ENCODE measurements at places on chromosomes 11 and 22.
A peak's percentile ranks its signal among the peaks of the same experiment; 100 is the strongest.

- no peak for DNase-seq
These were observed 3.1 kb downstream of the PIM3 start for GRCh38 chr22:49963647-49964026.

- DNase-seq: no peak
These were observed 15.1 kb downstream of the SYNGR1 start for GRCh38 chr22:39364714-39365491.

- DNase-seq: no peak
These were observed 131.6 kb downstream of the MAML2 start for GRCh38 chr11:96211436-96211835.

DNA sequence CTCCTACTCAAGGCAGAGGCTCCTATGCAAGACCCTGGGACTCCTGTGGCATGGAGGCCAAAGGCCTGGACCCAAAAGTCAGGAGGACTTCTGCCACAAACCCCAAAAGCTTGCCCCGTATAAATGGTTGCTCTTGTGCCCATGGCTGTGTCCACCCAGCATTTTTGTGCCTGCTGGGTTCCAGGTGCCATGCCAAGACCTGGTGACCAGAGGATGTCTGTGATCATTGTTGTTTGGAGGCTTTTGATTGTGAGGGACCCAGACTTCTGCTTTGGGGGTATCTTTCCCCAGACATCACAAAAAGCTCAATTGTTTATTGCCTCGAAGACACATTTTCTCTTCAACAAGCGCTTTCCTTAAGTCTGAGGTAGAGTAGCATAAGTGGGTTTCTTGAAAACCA, 35.1 kb downstream of the C22orf31 start:
- DNase-seq: no peak

DNA sequence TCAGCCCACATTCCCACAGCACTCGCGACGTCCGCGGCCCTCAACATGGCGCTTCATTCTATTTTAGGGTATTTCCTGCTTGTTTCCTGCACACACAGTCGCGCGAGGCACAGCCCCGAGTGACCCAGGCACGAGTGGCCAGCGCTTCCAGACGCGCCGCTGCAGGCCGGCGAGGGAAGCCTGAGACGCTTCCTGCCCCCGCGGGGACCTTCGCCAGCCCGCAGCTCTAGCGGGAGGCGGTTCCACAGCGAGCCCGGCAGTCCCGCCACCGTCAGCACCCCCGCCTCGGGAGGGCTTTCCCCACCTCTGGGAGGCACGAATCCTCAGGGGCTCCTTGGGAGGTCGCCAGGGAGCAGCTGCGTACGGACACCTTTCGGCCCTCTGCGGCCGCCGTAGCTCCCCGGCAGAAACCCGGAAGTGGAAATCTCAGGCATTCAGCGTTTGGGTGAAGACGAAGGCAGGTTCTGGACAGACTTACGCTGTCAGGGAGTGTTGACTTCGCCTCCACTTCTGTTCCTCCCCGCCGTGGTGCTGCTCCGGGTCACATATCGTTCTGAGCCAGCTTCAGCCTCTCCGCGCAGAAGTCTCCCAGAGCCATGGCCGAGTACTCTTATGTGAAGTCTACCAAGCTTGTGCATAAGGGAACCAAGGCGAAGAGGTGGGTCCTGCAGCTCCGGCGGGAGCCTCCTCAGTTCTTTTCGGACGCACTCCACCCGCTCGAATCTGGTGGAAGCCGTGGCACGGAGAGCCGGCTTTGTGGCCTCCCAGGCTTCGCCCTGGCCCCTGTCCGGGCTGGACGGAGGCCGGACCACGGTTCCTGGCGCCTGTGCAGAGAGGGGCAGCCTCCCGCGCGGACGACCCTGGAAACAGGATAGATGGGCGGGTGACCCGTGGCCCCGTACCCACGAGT, 2925.9 kb upstream of the OR11H1 start:
- no peak for DNase-seq

GRCh38 chr11:47001781-47002181, 65.2 kb downstream of the CSTPP1 start:
- no peak for DNase-seq

DNA sequence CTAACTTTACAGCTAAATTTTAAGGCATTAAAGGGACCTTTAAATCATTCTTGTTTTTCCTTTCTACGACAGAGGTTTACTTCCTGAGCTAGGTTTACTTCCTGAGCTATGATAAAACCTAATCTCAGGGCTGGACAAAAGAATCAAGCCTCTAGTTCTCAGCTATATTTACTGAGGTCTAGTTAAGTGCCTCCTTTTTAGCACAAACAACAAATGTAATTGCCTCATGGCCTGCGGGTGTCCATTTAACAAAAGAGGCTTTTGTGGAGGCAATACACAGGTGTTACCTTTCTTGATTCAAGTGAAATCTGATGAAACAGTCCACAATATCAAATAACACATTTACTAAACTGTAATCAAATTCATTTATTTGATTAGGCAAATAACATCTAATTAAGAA, 67.3 kb downstream of the IMMP1L start:
- DNase-seq: no peak

DNA sequence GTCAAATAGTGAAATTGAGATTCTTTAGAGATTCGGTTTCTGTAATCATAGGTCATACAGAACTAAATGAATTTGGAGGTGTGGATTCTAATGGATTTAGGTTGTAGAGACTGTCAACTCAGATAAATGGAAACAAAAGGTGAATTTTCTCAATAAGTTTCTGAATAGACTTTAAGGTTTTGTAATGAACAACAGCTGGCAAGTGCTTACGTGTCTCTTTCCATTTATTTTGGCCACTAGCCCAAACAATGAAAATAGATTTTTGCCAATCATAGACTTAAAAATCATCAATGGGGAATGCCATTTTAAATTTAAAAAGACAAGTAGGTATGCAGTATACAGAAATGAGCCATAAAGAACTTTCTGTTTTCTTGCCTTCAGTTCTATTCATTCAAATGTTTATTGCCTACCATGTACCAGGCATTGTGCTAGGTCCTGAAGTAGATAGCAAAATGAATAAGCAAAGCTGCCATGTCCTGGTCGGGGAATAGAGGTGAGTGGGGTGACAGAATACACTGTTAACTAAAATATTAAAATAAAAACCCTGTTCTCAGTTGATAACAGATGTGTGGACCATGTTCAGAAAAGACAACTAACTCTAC, 16.9 kb upstream of the TMEM135 start:
- DNase-seq: no peak

DNA sequence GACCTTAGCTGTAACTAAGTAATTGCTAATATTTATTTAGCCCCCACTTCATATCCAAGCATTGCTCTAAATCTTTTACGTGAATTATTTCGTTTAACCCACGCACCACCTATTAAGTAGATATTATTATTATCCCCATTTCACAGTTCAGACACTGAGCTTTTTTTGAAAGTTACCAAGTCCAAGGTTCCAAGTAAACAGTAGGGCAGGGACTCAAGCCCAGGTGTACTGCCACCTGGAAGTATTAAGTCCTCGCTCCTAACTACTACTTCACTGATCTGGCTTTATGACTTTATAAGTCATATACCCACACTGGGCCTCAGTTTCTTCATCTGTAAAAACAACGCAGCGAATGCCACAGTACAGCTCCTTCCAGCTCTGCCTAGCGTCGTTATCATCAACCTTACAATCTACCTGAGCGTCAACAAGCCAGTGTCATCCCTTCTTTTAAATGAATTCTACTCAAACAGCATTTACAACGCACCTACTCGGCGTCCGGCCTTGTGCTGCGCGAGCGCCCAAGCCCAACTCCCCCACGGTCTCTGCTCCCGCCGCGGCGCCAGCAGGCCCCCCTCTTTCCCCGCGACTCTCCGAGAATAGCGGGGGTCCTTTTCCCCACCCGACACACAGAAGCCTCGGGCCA, 624 bp downstream of the TMEM41B start:
- DNase-seq: peak; percentile 4

- DNase-seq: no peak
These were observed 203.1 kb upstream of the CADM1 start for GRCh38 chr11:115707180-115707905.

GRCh38 chr11:66651016-66651415, 12.5 kb downstream of the RBM4 start:
- DNase-seq: no peak

DNA sequence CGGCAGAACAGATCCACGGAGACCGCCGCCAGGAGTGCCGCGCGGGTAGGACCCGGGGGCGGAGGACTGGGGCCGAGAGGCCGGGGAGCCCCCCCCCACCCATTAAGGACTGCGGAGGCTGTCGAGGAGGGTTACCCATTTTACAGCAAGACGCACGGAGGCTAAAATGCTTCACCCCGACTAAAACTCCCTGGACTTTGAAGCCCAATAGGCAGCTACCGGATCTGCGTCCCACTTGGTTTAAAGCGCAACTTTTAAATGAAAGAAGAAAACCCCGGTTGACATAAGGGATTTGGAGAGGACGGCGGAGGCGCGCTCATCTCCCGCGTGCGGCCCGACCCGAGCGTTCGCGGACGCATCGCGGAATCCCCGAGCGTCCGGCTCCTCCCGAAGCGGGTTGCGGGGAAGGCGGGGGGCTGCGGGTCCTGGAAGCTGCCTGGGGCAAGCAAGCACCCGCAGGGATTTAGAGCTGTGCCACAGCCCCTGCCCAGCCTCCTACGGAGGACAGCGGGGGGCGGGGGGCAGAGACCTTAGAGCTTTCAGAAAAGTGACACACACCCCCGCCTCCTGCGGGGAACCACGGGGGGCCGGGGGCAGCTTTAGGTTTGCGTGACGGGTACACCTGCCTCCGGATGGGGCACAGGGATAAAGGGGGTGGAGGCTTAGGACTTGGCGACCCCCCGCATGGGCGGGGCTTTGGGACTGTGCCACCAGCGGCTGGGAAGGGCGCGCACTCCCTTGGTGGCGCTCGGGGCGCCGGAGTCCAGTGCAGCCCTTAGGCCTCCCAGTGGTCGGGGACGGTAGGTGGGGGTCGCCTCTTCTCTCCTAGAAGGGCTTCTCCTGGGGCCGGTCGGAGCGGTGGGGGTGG, 760 bp upstream of the CELSR1 start:
- DNase-seq: no peak

- no peak for DNase-seq
These were observed 96.5 kb downstream of the NXPE2 start for GRCh38 chr11:114774599-114775361.

- no peak for DNase-seq
These were observed 44.8 kb upstream of the ANO3 start for GRCh38 chr11:26287067-26287518.

DNA sequence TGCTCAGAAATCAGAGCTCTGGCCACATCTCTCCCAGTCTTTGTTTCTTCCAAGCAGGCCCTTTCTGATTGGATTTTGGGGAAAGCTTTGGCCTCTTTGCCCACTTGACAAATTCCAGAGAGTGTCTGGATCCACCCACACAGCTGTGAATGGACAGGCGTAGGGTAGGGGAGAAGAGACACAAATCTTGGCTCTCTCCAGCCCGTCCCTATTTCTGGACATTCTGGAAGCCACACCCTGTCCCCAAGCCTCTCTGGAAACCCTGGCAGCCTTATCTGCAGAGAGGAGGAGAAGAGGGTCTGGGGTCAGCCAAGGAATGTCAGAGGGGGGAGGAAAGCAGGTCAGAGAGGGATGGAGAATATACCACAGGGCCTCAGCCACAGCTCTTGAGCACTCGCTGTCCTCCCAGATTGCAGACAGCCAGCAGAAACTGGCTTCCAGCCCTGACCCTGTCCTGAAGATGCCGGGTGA, 59.5 kb upstream of the WNT11 start:
- no peak for DNase-seq

DNA sequence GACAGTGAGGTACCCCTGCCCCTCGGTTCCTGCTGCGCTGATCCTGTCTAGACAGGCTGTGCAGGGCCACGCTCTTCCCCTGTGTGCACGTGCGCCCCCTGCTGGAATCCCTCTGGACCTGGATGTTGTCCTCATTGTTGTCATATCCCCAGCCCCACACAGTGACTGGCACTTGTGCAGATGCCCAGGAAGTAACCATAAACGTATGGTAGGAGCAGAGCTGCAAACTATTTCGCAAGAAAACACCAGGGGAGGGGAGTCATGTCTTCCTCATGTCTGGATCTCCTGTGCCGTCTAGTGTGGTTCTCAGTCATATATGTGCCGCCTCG, 114.7 kb downstream of the CRYBB2 start:
- no peak for DNase-seq

- no peak for DNase-seq
These were observed 147.2 kb downstream of the TRPC6 start for GRCh38 chr11:101436511-101437142.

GRCh38 chr11:134333312-134333711, 1.5 kb downstream of the GLB1L2 start:
- DNase-seq: no peak

- no peak for DNase-seq
These were observed 505 bp downstream of the FAM227A start for GRCh38 chr22:38655519-38656255.

- no peak for DNase-seq
These were observed 525.5 kb downstream of the NTM start for GRCh38 chr11:131895865-131896264.

- DNase-seq: no peak
These were observed 12.1 kb upstream of the OMP start for GRCh38 chr11:77090373-77091111.

- no peak for DNase-seq
These were observed 136.2 kb upstream of the SEZ6L start for GRCh38 chr22:26033071-26033470.

Data from stimulated activated CD8-positive, alpha-beta memory T cell treated with anti-CD3 and anti-CD28 coated beads, Interleukin-4, amount 100 ng/mL, for 1 hour (primary cell).